ACHN (cell line): ENCODE measurements at places on chromosomes 4 and X.

DNA sequence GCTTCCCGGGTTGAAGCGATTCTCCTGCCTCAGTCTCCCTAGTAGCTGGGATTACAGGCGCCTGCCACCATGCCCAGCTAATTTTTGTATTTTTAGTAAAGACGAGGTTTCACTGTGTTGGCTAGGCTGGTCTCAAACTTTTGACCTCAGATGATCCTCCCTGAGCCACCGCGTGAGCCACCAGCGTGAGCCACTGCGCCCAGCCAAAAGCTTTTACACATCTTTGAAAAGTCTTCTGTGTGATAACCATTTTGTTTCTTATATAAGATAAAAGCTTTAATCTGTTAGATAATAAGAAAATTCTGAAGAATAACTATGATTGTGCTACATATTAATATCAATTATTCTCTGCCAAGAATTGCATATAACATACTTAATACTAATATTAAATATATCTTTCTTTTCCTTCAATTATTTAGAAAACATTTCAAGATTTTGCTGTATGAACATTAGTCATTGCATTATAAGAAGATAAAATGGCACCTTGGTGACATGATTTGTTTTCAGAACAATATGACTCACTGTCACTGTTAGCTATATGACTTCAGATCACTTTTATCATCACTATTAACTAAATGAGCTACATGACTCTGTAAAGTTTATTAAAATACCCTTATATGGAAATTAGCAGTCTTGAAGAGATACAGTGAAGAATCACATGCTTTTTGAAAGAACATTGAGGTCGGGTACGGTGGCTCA is 33.4 kb downstream of the RUFY3 start:
- no peak for DNase-seq

DNA sequence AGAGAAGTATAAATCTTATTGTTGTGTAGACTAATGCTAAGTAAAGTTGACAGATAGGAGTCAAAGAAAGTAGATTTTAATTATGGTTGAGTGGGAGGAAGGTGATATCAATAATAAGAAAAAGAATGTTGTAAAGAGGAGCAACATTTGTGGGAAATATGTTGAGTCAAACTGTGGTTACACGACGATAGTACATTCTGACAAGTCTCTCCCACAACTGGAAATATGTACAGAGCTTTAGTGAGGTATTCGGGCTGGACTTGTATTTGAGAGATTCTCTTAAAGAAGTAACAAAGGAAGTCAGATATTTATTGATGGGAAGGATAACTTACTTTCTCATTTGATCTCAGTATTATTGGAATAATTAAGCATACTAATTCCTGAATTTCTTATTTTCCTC is 525.3 kb upstream of the MAGEB2 start:
- DNase-seq: no peak

- DNase-seq: peak; percentile 59
These were observed 560 bp upstream of the TMSB4X start for GRCh38 chrX:12974305-12974795.

GRCh38 chr4:336099-336892 is 1.3 kb upstream of the ZNF141 start:
- no peak for DNase-seq

DNA sequence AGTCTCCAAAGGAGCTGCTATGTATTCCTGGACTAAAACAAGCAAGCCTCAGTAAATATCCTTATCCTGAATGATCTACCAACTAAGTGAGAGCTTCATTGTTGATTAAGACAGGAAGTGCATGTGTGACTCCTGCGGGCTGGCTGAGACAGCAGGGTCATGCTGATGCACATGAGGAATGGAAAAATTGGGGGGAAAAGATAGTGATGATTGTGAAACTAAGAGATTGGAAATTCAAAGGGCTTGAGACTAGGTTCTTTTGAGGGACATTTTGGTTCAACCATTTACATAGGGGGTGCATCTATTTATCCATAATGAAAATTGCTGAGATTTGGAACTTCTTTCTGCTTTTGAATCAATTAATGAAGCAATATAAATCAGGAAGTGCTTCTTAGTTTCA is 61.1 kb upstream of the C1QTNF7 start:
- no peak for DNase-seq

- DNase-seq: no peak
These were observed 2121.5 kb upstream of the AGA start for GRCh38 chr4:179563741-179564140.
